ENCODE measurements at places on chromosomes 5 and 9. TPM values are rescaled to one million over a fixed set of nuclear protein-coding genes. Genes with fewer than 3 reads are reported as not detected.

The HTR4 gene
- total RNA-seq = 2.4 TPM

DNA sequence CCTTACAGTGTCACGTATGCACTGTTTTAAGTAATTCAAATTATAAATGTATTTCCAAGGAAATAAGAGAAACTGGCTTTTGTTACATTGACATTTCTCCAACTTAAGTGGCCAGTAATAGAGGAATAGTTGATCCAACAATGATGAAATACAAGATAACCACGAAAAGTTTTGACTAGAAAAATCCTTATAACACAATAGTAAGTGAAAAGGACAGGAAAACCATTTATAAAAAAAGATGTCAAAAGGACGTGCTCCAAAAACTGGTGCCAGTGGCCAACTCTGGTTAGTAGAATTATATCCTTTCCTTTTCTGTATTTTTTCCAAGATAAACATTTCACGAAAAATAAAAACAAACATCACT lies 210.9 kb downstream of the GAPVD1 start:
- DNase-seq = no peak
- H3K4me1 ChIP-seq = peaks cover 61% of the 10 kb centered on the region
- H3K4me3 ChIP-seq = no peak overlapping the region
- no peak overlapping the region for H3K27ac ChIP-seq
- H3K27me3 ChIP-seq = no peaks in the 10 kb centered on the region

The PAPPA gene
- 0.33 TPM for total RNA-seq

The STING1 gene
- total RNA-seq = 10.1 TPM

- no peaks in the 10 kb centered on the region for H3K27me3 ChIP-seq
- H3K4me1 ChIP-seq = peaks cover 36% of the 10 kb centered on the region
- DNase-seq = no peak
- no peak overlapping the region for H3K4me3 ChIP-seq
- H3K27ac ChIP-seq = no peak overlapping the region
- peaks cover 22% of the 10 kb centered on the region for H3K36me3 ChIP-seq
Observed at GRCh38 chr5:1330847-1331831, 13.8 kb downstream of the CLPTM1L start.

DNA sequence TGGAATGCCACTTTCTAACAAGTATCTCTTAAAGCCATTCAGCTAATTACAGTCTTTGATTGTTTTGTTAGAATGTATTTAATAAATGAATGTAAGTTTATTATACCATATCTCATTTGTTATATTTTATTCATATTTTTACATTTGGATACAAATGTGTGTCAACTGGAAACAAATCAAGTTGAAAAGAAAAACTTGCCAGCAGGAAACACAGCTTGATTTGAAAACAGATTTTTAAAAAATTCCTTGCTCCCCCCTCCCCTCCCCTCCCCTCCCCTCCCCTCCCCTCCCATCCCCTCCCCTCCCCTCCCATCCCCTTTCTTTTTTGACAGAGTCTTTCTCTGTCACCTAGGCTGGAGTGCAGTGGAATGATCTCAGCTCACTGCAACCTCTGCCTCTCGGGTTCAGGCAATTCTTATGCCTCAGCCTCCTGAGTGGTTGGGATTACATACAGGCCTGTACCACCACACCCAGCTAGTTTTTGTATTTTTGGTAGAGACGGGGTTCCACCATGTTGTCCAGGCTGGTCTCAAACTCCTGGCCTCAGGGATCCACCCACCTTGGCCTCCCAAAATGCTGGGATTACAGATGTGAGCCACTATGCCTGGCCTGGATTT lies 227.6 kb downstream of the WDR70 start:
- peaks cover 4% of the 10 kb centered on the region for H3K36me3 ChIP-seq
- H3K4me3 ChIP-seq = no peak overlapping the region
- H3K27me3 ChIP-seq = no peaks in the 10 kb centered on the region
- H3K27ac ChIP-seq = no peak overlapping the region
- no peaks in the 10 kb centered on the region for H3K4me1 ChIP-seq
- DNase-seq = no peak

The CA9 gene
- total RNA-seq = 0.67 TPM

DNA sequence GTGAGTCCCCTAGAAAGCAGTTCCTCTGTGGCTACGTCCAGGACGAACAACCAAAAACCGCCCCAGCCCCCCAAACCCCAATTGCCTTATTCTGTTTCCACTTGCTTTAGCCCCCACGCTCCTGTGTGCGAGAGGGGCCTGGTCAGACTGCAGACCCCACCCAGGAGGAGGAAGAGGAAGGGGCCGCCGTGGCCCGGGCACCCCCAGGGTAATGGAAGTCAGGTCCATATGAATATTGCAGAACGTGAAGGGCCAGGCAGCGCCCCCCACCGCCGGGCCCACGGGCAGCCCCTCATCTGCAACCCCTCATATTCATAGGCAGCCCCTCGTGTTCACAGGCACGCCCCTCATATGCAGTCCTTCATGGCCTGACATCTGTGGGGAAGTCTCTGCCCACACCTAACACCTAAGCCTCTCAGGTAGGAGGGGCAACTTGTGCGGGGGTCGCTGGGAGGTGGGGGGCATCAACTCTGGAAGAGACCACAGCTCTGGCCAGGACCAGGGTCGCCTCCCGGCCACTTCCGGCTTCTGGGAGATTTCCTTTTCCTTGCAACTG lies 37.7 kb upstream of the PLEKHG4B start:
- H3K4me1 ChIP-seq = peaks cover 2% of the 10 kb centered on the region
- no peaks in the 10 kb centered on the region for H3K36me3 ChIP-seq
- DNase-seq = no peak
- no peak overlapping the region for H3K4me3 ChIP-seq
- no peaks in the 10 kb centered on the region for H3K27me3 ChIP-seq

DNA sequence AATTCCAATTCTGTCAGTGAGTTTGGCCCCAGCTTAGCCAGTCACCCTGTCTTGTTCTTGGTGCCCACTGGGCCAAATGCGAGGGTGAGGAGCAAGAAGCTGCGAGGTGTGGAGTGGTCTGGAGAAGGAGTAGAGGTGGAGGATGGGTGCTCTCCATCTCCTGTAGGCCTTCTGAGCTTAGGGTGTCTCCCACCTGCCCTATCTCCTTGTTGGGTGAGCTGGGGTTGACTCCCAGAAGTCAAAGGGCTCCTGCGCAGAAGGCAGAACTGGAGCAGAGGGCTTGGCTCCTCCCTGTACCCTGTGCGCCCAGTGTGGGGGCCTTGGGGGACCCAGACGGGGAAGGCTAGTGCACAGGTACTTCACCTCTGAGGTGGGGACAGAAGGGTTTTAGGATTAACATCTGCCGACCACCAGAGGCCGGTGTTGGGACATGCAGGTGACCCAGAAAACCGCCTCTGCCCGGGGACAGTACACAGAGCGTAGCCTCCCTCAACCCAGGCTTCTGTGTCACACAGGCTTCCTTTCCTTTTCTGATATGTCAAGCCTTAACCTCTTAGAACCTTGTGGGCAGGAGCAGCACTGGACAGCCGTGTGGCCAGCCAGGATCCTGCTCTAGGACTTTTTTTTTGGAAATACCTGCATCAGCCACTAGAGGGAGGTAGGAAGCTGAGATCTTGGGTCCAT lies 16.9 kb downstream of the IL5 start:
- H3K4me3 ChIP-seq = no peak overlapping the region
- no peak overlapping the region for H3K27ac ChIP-seq
- H3K27me3 ChIP-seq = no peaks in the 10 kb centered on the region
- peak; percentile 53 for DNase-seq

DNA sequence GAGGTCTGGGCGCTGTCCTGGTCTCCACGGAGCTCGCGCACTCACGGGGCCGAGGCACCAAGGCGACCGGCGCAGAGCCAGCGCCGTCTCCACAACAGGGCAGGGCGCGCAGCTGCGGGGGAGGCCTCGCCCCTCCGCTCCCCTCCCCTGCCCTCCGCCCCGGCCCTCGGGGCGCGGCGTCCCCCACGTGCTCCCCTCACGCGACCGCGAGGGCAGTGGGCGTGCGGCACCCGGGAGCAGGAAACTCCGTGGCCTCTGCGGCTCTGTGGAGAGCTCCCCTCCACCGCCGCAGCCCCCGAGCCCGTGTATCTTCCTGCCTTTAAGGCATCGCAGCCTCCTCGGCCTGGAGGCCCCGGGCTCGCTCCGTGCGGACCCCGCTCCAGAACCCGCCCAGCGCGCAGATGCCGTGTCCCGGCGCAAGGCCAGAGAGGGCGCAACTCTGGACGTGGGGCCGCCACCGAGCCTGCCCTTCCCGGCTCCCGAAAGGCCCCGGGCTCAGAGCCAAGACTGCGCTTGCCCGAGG lies 708 bp upstream of the TUBB4B start:
- H3K27ac ChIP-seq = peak overlapping the region; percentile 92
- peak overlapping the region; percentile 43 for H3K4me3 ChIP-seq
- no peaks in the 10 kb centered on the region for H3K27me3 ChIP-seq
- no peaks in the 10 kb centered on the region for H3K36me3 ChIP-seq
- peak; percentile 72 for DNase-seq
